NCI-H1436 treated with DMSO at 0.1 percent for 48 hours (cell line): ENCODE measurements at places on chromosomes 12 and 14.

- DNase-seq: no peak
These were observed 12.7 kb upstream of the GPATCH2L start for GRCh38 chr14:76138758-76139723.

DNA sequence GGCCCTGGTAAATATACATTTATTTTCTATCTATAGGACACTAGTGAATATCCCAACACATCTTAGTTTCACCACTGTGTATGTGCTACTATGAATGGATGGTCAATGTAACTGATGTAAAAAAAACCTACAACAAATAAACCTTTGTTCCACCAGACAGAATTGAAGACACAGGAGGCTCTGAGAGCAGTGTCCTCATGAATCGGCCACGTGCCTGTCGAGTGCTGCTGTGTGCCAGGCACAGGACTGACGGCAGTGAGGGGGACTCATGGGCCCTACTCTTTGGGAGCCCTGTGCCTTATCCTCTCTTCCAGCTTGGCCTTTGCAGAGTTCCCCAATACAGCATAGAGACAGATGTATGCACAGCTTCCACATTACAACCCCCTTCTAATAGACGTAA, 18.2 kb downstream of the CINP start:
- no peak for DNase-seq

DNA sequence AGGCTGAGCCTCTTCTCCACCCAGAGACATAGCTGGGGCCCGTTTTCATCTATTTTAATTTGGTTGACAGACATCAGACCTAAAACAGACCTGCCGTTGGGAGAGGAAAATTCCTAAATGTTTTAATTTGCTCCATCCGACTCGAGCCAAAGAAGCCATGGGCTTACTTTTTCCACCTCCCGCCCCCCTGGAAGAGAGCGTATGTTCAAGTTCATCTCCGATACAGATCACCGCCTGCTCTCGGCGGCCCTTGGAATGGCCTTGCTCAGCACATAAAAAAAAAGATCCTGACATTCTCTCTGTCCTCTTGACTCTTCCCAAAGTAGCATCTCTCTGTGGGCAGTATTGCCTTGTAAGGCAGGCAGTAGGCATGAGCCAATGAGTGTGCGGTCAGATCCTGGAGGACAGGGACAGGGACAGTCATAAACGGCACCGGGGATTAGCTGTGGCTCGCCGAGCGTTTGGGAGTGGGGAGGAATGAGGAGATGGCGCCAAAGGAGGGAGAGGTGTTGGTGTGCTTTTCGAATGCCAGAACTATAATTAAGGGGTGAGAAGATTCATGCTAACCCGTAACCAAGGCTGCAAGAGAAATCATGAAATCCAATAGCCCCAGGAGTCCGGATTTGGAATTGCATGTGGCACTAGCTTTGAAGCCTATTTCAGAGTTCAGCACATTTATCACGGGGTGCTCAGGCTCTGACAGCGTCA, 47.9 kb upstream of the MEG3 start:
- no peak for DNase-seq

DNA sequence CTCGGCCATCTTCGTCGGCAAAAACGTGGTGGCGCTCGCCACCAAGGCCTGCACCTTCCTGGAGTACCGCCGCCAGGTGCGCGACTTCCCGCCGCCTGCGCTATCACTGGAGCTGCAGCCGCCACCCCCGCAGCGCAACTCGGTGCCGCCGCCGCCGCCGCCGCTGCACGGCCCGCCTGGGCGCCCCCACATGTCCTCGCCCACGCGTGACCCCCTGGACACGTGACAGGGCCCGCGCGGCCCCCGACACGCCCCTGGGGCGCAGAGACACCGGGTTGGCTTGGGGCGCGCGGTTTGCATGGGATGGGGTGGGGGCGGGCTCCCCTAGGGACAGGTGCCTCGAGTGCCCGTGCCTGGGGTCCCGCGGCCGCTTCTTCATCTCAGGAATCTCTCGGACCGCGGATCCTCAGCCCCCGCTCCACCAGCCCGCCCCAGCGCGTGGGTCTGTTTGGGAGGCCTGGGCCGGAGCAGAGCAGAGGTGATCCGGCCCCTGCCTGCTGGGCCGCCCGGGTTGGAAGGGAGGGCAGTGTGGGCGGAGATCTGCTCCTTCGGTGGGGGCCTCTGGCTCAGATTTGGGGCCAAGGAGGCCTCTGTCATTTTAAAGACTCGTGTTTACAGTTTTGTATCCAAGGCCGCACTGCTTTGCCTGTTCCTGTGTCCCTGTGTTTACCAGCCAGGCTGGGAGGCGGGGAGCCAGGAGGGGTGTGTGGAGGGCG, 3.3 kb downstream of the TMEM121 start:
- DNase-seq: no peak

GRCh38 chr14:23401291-23401690, 6.8 kb downstream of the MYH6 start:
- no peak for DNase-seq

DNA sequence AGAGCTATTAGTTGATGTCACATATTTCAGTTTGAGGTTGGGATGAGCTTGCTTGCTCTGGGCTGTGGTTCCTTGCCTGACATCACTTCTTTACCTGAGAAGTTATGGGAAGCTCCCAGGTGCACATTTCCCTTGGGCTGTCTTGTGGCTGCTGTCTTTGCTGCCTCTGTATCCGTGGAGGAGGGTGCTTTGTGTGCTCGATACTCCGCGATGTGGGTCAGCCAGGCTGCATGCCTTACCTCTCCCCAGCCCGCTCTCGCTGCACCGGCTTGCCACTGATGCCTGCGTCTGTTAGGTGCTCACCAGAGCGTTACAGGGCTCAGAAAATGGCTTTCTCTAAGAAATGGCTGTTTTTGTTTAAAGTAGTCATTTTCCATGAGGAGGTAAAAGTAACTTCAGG, 19.6 kb downstream of the PELI2 start:
- DNase-seq: no peak

GRCh38 chr14:68580096-68580645, 212.7 kb downstream of the ZFP36L1 start:
- DNase-seq: no peak

GRCh38 chr14:89391556-89391955, 25.5 kb downstream of the FOXN3 start:
- no peak for DNase-seq

DNA sequence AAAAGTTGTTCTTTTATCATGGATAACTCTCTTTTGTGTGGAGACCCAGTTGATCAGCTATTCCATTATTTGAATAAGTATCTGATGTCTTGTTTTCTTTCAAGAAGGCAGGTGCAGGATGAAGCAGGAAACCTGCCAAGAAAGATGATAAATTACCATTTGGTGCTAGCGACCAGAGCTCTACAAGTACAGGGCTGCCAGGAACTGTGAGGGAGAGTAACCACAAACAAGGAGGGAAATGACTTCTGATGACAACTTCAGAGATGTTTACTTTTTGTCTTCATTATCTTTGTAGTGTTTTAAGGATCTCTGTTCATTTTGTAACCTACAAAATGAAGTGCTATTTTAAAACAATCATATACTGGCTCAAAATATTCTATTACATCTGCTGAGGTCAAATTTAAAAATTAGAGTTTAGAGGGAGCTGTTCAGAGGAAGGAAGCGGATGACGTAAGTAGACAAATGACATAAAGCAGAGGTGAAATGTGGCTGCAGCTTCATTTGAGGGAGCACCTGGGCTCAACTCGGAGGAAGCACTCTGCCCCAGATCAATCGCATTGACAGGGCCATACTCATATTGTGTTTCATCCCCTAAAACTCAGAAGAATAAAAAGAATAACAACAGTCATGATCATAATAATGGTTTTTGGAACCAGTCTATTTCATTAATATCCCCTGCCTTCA, 226.8 kb downstream of the C12orf42 start:
- DNase-seq: peak; percentile 99

GRCh38 chr12:57127101-57127725, 1.1 kb upstream of the LRP1 start:
- no peak for DNase-seq

- peak; percentile 17 for DNase-seq
These were observed 60.6 kb downstream of the PTPRB start for GRCh38 chr12:70576341-70577282.

DNA sequence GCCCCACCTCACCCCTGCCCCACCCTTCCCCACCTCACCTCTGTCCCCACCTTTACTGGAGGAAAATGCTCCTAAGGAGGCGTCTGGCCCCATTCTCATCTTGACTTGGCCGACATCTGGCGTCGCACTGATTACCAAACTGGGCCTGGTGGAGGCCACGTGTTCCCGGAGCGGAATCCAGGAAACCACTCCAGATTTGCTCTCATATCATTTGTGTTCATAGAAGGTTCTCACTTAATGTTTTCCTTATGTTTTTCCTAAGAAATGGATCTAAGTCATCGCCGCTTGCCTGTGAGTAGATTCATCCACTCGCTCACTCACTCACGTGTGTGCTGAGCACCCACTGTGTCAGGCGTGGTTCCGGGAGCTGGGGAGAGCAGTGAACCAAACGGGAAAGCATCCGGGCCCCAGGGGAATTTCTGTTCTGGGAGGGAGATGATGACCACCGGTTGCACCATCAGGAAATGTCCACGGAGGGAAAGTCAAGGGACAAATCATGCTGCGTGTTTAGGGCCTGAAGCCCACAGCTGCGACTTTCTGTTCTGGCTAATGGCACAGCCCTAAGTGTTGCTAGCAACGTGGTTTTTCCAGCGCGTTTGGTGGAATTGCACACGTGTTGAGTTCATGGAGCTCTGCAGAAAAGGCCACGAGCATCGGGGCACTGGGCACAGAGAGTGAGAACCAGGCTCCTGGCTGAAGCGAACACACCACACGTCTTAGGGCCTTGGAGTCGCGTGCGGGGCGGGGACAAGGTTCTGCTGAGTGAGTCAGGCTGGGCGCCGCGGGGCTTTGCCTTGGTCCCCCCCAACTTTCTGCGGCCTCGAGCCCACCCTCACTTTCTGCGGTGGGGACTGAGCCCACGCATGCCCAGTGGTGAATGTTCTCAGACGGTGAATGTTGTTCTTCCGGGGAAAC, 57.7 kb downstream of the ADGRD1 start:
- no peak for DNase-seq

- DNase-seq: no peak
These were observed 75.9 kb downstream of the ITPK1 start for GRCh38 chr14:93039649-93040315.

GRCh38 chr14:97104029-97104428, 306.8 kb downstream of the VRK1 start:
- no peak for DNase-seq

DNA sequence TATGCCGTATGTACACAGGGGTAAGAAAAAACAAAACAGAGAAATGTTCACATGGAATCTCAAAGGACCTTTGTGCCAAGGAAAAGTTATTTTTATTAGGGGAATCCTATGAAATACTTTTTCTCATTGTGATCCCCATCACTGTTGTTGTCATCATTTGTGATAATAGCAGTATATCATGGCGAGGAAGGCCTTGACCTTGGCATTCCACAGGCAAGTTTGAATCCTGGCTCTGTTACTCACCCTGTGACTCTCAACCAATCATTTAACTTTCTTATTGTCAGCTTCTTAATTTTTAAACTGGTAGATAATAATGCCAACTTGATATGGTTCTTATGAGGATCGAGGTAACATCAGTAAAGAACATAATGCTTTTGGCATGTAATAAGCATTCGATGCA, 142.2 kb upstream of the DDHD1 start:
- no peak for DNase-seq

- DNase-seq: no peak
These were observed 210.5 kb downstream of the LRRK2 start for GRCh38 chr12:40435251-40435650.

- DNase-seq: no peak
These were observed 82.9 kb upstream of the CLMN start for GRCh38 chr14:95402578-95402977.

GRCh38 chr12:103077108-103077773, 119.8 kb downstream of the ASCL1 start:
- DNase-seq: no peak

DNA sequence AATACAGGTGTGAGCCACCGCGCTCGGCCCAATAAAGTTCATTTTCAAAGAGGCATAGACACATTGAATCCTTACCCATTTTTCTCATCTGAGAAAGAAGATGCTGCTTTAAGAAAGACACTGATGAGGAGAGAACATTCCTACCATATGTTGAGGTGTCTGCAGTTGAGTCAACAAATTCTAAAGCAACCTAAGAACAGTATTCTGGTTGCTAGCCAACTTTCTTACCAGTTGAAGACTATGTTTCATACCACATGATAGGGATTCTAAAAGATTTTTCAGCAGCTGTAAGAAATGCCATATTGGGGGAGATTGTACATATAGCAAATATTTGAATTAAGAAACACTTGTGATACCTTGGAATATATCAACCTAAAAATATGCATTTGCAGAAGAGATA, 160.1 kb downstream of the SRGAP1 start:
- no peak for DNase-seq

GRCh38 chr12:109004017-109004416, 16.9 kb downstream of the SVOP start:
- DNase-seq: no peak

DNA sequence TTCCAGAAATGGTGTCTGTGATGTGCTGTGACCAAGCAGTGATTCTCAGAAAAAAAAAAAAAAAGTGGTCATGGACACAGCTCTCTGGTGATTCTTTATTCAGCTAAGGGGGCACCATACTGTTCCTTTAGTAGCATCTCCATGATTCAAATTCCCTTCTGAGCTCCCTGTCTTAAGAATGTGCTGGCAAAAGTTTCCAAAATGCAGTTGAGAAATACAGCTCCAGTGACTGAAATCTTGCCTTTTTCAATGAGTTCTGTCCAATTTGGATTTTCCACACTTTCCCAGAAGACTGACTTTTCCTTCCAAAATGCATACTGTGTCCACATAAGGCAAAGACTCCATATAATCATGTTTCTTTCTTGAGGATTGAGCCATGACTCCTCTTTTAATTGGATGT, 24.3 kb upstream of the CPM start:
- no peak for DNase-seq

DNA sequence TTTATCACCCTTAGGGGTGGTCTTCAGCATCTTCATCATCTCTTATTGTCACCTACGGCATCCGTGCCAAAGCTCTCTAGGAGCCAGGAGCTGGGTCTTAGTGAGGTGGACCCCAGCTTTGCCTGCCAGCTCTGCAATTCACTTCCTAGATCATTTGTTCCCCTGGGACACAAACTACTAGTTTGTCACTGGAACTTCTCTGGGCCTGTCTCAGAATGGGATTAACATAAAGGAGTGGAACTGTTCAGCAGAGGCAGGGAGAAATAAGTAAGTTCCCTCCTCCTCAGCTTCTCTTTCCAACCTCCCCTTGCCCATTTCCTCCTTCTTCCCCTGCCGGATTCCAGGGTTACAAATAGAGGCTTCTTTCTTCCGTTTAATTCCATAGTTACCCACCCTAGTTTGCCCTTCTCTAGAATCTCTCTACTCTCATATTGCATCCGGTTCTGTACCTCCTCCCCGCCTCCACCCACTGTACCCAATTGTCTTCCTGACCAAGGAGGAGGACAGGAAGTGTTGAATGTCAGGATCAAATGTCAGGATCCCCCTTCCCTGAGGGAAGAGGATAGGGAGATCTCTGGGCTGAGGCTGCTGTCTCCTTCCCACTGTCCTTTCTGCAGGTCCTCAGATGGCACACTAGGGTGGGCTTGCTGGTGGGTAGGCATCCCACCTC, 25.0 kb downstream of the LARP4 start:
- no peak for DNase-seq

GRCh38 chr12:63900922-63901793, 56.7 kb downstream of the SRGAP1 start:
- DNase-seq: no peak

GRCh38 chr14:90645842-90646443, 170.3 kb downstream of the TTC7B start:
- no peak for DNase-seq
